PC-9 (cell line): ENCODE measurements at places on chromosomes 2 and 18. TPM values are rescaled to one million over a fixed set of nuclear protein-coding genes. Genes with fewer than 3 reads are reported as not detected.

The SLC8A1 gene
- 6.5 and 13.5 TPM in 2 replicates for total RNA-seq

The LTBP1 gene
- 10.3 and 10.4 TPM in 2 replicates for total RNA-seq

The LONRF2 gene
- not detected in 2 replicates for total RNA-seq

The ZNF407 gene
- total RNA-seq: 8.7 and 13.4 TPM in 2 replicates

The VWC2L gene
- total RNA-seq: not detected in 2 replicates

The ST3GAL5 gene
- 5.9 and 7.2 TPM in 2 replicates for total RNA-seq

The KCNJ3 gene
- total RNA-seq: not detected in 2 replicates

The TWIST2 gene
- total RNA-seq: 4.1 and 5.0 TPM in 2 replicates

The CREG2 gene
- total RNA-seq: 9.0 and 12.3 TPM in 2 replicates

The ABCG8 gene
- total RNA-seq: not detected in 2 replicates

The OSBPL6 gene
- 2.6 and 3.5 TPM in 2 replicates for total RNA-seq

The HK2 gene
- 7.8 and 13.5 TPM in 2 replicates for total RNA-seq

The MC5R gene
- total RNA-seq: not detected in 2 replicates

The SFTPB gene
- not detected in 2 replicates for total RNA-seq

The MAP3K19 gene
- not detected in 2 replicates for total RNA-seq

The GAD1 gene
- 3.5 and 4.3 TPM in 2 replicates for total RNA-seq

The MTLN gene
- total RNA-seq: 36.4 and 53.8 TPM in 2 replicates

The TUBA3E gene
- not detected in 2 replicates for total RNA-seq

The NR4A2 gene
- total RNA-seq: 2.3 and 3.0 TPM in 2 replicates

The DAPL1 gene
- not detected in 2 replicates for total RNA-seq

The LCT gene
- not detected in 2 replicates for total RNA-seq

The EML6 gene
- total RNA-seq: 3.7 and 6.7 TPM in 2 replicates

The SNTG2 gene
- not detected in 2 replicates for total RNA-seq

The PLEKHB2 gene
- total RNA-seq: 43.7 and 46.2 TPM in 2 replicates

The DUSP19 gene
- 6.2 and 8.6 TPM in 2 replicates for total RNA-seq
